T-cell (primary cell): ENCODE measurements at places on chromosomes 5 and 9.

- no peak for DNase-seq
These were observed 1.6 kb downstream of the SLC27A6 start for GRCh38 chr5:128966846-128967245.

- no peak for DNase-seq
These were observed 679.8 kb downstream of the CETN3 start for GRCh38 chr5:89729623-89730301.

DNA sequence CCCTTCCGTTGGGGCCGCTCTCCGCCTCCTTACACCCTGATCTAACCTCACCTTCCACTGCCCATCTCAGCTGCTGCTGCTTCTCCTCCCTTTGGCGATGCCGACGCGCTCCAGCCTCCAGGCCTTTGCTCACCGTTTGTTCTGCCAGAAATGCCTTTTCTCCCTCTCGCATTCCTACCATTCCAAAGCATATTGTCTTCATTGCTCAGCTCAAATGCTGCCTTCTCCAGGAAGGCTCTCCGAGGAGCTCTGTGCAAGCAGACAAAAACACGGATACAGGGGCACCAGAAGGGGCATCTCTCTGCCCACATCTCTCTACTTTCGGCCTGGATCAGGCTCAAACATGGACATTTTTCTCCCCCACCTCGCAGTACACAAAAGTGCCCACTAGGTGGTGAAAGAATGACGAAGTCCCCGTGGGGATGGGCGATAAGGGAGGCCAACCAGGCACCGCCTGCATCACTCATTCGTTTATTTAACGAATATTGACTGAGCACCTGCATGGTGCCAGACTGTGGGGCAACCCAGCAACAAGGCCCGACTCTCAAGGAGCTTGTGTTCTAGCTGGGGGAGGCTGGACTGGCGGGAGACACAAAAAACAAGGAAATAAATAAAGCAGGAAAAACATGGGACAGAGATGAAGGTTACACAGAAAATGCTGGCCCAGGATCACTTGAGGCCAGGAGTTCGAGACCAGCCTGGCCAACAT, 7.3 kb upstream of the GRHPR start:
- DNase-seq = peak; percentile 75

DNA sequence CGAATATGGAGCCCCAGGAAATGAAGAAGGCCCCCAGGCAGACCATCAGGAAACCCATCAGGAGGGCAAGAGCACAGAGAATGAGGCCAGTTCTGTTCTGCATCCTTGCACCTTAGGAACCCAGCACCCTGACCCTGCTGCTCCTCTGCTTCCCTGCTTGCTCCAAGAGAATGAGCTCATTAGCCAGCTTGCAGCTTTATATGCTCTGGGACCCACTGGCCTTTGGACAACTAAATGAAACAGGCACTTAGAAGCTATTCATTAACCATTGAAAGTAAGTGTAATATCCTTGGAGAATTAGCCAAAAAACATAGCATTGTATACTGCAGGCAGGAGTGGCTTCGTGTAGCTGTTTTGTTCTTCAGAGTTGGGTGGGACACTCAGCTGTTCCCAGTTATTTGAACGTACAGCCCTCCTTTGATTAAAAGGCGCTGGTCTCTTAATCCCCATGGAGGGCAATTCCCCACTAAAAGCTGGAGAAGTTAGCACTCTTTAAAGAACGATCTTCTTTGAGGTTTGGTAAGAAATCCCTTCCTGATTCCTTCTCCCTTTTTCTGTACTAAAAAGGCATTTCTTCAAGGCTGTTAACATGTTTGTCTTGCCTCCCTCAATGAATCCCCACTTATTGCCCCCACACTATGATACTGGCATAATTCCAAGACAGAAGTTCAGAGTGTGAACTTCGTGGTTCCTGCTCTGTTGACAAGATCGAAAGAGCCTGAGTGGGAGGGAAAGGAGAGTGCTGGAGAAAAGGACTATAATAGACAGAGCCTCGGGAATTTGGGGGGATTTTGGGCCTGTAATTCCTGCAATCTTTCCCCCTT, at the start of gene TMEM252:
TMEM252 (minus strand) TSS at position 172 of the 824 bp plus-strand sequence; CDS start at position 103, 69 bp downstream.
- DNase-seq = no peak

DNA sequence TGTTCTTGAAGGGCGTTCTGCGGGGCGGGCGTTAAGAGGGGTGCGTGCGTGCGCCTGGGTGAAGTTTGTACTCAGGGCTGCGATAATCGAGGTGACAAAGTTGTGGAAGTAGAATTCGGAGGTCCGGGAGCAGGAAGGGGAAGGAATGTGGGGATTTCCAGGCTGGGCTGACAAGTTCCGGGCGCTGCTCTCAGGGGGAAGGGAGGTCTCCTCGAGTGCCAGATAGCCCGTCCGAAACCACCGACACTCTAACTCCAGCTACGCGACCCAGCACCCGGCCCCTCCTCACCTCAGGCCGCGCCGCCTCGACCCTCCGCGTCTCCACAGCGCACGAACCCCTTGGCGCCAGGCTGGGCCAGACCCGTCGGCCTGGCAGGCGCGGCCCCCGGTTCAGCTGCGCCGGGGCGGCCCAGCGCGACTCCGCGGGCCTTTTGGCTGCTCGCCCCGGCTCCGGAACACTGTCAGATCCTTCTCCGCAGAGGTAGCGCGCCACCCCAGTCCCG, at the start of gene IL6ST:
IL6ST (minus strand) TSS at position 469 of the 503 bp plus-strand sequence. CDS start 18,685 bp downstream, outside the sequence.
- peak; percentile 40 for DNase-seq

DNA sequence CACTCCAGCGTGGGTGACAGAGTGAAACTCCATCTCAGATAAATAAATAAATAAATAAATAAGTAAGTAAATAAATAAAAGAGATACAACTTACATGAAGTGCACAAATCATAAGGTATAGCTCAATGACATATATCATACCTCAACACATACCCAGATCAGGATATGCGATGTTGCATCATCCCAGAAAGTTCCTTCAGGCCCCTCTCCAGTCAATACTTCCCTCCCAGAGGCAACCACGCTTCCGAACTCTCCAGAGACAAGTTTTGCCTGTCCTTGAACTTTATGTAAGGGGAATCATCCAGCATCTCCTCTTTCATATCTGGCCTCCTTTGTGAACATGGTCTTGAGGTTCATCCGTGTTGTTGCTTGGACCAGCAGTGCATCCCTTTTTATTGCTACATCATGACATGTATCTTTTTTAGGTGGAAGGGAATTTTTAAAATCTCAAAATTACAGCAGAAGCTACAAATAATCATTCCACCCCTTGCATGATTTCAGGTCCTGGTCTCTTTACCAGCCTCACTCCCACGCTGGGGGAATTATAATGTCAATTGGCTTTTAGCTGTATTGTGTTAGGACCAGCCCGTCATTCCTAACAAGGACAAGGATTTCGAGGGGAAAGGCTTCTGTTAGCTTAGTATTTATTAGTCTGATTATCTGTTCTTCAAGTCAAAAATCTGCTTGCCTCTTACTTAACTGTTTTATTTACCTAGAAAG, 32.9 kb upstream of the AOPEP start:
- no peak for DNase-seq

GRCh38 chr5:150184990-150185912, 4.6 kb upstream of the SLC6A7 start:
- DNase-seq = no peak

GRCh38 chr9:28249424-28249823, 676.1 kb upstream of the C9orf72 start:
- no peak for DNase-seq

DNA sequence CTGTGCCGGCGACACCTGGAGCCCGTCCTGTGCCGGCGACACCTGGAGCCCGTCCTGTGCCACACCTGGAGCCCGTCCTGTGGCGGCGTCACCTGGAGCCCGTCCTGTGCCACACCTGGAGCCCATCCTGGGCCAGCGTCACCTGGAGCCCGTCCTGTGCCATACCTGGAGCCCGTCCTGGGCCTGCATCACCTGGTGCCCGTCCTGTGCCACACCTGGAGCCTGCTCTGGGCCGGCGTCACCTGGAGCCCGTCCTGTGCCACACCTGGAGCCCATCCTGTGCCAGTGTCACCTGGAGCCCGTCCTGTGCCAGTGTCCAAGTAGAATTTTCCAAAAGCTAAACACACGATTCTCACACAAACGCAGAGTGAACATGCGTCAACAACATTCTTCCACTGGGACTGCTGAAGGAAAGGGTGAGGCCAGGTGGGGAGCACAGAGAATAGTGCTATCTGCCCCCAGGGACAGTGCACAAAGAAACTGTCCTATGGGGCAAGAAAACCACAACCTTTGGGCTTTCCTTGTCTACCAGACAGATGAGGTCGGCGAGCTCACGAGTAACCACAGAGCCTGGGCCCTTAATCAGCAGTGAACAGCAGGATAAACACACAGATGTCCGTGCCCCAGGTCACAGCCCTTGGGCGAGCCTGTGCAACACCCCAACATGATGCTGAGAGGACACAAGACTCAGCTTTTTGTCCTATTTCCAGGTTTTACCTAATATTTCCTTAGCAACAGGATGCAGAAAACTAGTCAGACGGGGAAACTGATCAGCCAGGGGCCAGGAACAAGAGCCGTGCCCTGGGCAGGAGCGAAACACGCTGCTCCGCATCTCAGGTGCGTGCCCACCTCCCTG, 7.9 kb downstream of the QSOX2 start:
- no peak for DNase-seq

DNA sequence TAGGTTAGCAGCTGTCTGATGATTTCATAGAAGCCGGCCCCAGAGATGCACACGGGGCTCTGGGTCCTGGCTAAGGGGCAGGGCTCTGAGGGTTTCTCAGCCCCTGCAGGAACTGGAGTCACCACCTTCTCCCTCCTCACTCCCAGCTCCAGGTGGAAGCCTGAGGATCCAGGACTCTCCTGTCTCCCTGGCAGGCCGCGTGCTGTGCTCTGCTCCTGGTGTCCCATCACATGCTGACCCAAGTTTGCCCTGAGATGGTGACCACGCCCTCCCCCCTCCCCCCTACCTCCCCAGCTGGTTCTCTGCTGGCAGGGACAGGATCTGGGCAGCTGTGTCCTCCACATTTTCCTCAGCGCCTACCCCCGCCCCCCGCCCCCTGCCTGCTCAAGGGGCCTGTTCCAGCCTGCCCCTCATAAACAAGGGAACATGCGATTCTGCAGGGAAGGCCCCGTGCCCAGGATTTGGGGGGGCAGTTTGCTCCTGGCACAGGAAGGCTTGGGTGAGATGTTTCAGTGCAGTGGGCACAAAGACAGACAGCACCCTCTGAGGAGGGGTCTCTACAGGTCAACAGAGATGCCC, 87.4 kb downstream of the PSD2 start:
- no peak for DNase-seq

DNA sequence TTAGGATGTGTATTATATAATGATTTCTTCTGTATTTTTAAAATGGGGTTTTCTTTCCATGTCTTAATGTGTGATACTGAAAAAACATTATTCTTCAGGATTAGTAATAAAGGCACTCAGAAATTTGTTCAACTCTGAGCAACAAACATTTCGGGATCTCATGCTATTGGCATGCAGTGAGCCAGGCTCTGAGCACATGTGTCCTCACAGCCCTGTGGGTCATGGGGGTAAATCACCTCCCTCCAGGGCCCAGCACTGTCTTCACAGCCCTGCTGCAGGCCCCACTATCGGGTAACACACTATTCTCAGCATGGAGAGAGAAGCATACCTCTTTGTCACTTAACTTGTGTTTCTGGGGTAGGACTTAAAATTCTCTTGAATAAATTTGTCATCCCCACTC, 14.0 kb downstream of the TMEM174 start:
- DNase-seq = no peak
